Activated CD4-positive, alpha-beta memory T cell treated with anti-CD3 and anti-CD28 coated beads, Interleukin-2, amount 10 ng/mL, durations not matched to agents 7 days and 5 days (primary cell): ENCODE measurements at places on chromosomes 13 and 19. TPM values are rescaled to one million over a fixed set of nuclear protein-coding genes. Genes with fewer than 3 reads are reported as not detected.

GRCh38 chr13:25881971-25882451, 169.8 kb downstream of the SHISA2 start:
- no peaks in the 10 kb centered on the region for H3K36me3 ChIP-seq
- no peak overlapping the region for H3K4me3 ChIP-seq
- no peak overlapping the region for H3K27ac ChIP-seq
- DNase-seq, result no peak
- peaks cover 7% of the 10 kb centered on the region for H3K4me1 ChIP-seq

GRCh38 chr19:46772170-46773017, 16.0 kb downstream of the SLC1A5 start:
- H3K4me1 ChIP-seq, result peaks cover 19% of the 10 kb centered on the region
- DNase-seq, result no peak
- H3K4me3 ChIP-seq, result no peak overlapping the region
- H3K27ac ChIP-seq, result no peak overlapping the region
- peaks cover 28% of the 10 kb centered on the region for H3K36me3 ChIP-seq
- H3K27me3 ChIP-seq, result no peaks in the 10 kb centered on the region

DNA sequence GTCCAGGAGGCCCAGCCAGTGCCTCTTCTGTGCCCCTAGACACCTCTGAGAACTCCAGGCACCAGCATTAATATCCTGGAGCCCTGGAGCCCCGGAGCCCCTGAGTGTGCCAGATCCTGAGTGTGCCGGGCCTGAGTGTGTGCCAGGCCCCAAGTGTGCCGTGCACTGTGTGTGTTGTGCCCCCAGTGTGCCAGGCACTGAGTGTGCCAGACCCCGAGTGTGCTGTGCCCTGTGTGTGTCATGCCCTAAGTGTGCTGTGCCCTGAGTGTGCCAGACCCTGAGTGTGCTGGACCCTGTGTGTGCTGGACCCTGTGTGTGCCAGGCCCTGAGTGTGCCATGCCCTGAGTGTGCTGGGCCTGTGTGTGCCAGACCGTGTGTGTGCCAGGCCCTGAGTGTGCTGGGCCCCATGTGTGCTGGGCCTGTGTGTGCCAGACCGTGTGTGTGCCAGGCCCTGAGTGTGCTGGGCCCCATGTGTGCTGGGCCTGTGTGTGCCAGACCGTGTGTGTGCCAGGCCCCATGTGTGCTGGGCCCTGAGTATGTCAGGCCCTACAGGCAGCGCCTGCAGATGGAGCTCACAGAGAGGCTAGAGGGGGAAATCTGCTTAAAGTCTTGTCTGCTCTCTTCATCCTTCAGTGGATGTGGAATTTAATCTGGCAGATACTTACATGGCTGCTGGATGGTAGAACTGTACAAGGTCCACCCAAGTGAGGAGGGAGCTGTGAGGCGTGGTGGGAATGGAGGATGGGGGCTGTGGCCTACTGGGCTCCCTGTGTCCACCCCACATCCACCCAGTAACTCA, 53.9 kb downstream of the C13orf46 start:
- H3K36me3 ChIP-seq, result no peaks in the 10 kb centered on the region
- H3K4me3 ChIP-seq, result no peak overlapping the region
- no peaks in the 10 kb centered on the region for H3K4me1 ChIP-seq
- H3K27me3 ChIP-seq, result peaks cover 26% of the 10 kb centered on the region

- H3K4me1 ChIP-seq, result peaks cover 3% of the 10 kb centered on the region
- H3K27me3 ChIP-seq, result no peaks in the 10 kb centered on the region
- H3K4me3 ChIP-seq, result no peak overlapping the region
- no peak overlapping the region for H3K27ac ChIP-seq
- no peak for DNase-seq
These were observed 27.3 kb downstream of the PNPLA6 start for GRCh38 chr19:7562646-7563393.

- peak; percentile 82 for DNase-seq
- no peak overlapping the region for H3K27ac ChIP-seq
- H3K4me1 ChIP-seq, result peaks cover 6% of the 10 kb centered on the region
- H3K27me3 ChIP-seq, result peaks cover 17% of the 10 kb centered on the region
These were observed 13.2 kb downstream of the NCAN start for GRCh38 chr19:19224852-19225494.

DNA sequence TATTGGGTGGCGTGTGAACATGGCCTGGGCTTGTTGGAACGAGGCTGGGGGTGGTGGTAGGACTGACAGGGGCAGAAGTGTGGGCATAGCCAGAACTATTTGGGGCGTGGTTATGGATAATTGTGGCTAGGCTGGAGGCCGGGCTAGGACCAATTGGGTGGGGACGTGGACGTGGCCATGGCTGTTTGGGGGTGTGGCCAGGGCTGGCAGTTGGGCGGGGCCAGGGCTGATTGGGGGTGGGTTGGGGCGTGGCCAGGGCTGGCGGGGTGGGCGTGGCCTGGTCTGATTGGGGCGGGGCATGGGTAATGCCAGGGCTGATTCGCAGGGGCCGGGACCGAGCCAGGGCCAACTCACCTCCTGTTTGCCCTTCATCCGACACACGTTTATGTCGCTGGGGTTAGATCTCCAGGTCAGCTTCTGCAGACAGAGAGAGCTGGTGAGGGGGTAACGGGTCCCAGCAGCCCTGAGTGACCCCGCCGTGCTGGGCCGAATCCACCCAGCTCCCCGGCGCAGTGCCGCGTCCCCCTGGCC, 2.8 kb downstream of the SEMA6B start:
- no peak for DNase-seq
- peaks cover 1% of the 10 kb centered on the region for H3K4me1 ChIP-seq
- H3K27me3 ChIP-seq, result no peaks in the 10 kb centered on the region

DNA sequence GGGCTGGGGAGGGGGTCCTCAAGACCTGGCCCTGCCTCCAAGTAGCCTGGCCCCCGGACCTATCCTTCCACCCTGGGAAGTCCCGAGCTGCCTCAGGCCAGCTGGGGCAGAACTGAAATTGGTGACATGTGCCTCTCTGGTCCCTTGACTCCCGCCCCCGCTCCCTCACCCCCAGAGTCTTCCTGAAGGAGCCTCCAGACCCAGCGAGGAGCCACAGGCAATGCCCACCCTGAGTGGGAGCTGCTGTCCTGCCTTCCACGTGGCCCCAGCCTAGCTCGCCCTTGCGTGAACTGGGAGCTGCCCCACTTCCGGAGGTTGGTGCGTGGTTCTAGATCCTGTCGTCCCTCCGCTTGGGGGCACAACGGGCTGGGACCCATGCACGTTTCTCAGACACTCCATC, 34.6 kb downstream of the CEBPA start:
- no peaks in the 10 kb centered on the region for H3K36me3 ChIP-seq
- peaks cover 2% of the 10 kb centered on the region for H3K27me3 ChIP-seq
- no peaks in the 10 kb centered on the region for H3K4me1 ChIP-seq
- DNase-seq, result no peak
- H3K4me3 ChIP-seq, result no peak overlapping the region
- no peak overlapping the region for H3K27ac ChIP-seq

DNA sequence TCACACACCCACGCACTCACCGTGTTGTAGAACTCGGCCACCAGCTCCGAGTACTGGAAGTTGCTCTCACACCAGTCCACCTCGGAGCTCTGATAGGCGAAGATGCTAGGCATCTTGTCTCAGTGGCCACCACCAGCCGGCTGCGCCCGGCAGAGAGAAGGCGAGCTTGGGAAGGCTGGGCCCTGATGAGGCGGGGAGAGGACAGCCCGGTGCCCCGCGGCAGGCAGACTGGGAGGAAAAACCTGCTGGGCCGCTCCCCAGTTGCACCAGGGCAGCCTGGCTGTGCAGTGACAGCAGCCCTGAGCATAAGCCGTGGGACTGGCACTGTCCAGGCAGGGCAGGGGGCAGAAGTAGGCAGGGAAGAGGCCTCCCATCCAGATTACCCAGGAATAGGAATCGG, at the start of gene ACER1:
ACER1 (minus strand) TSS at position 174 of the 400 bp plus-strand sequence; CDS start at position 113, 61 bp downstream.
- H3K36me3 ChIP-seq, result no peaks in the 10 kb centered on the region
- H3K4me3 ChIP-seq, result no peak within 1 kb of the TSS
- no peak for DNase-seq
- H3K27ac ChIP-seq, result no peak within 1 kb of the TSS
- no peaks in the 10 kb centered on the region for H3K27me3 ChIP-seq

DNA sequence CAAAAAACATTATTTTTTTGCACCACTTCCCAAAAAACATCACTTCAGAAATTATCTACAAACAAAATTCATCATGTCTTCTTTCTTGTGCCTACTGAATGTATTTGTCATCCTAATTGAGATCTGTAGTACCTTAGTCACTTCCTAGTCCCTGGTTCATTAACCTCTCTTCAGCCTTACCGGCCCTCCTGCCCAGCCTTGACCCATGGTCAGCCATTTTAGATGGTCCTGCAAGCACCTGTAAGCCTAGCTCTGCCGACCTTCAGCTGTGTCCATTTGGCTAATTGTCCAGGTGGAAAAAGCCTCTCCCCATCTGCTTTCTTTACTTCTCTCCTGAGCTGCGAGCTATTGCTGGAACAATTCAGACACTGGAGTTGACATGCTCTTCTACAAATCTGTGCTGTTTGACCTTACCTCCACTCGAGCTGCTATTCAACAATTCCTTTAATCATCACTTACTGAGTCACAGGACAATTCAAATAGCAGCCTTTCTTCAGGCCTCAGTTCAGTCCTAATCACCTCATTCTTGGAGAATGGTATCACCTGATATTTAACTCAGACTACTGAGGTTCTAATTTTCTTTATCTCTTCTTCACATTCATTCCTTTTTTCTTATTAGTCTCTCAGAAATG, 882.5 kb downstream of the PCDH9 start:
- H3K4me3 ChIP-seq, result no peak overlapping the region
- DNase-seq, result no peak
- no peak overlapping the region for H3K27ac ChIP-seq
- H3K36me3 ChIP-seq, result no peaks in the 10 kb centered on the region

GRCh38 chr13:44814161-44814560, 175.1 kb downstream of the NUFIP1 start:
- no peak overlapping the region for H3K27ac ChIP-seq
- no peak overlapping the region for H3K4me3 ChIP-seq
- peaks cover 13% of the 10 kb centered on the region for H3K4me1 ChIP-seq
- peaks cover 29% of the 10 kb centered on the region for H3K27me3 ChIP-seq
- DNase-seq, result no peak
- H3K36me3 ChIP-seq, result no peaks in the 10 kb centered on the region

DNA sequence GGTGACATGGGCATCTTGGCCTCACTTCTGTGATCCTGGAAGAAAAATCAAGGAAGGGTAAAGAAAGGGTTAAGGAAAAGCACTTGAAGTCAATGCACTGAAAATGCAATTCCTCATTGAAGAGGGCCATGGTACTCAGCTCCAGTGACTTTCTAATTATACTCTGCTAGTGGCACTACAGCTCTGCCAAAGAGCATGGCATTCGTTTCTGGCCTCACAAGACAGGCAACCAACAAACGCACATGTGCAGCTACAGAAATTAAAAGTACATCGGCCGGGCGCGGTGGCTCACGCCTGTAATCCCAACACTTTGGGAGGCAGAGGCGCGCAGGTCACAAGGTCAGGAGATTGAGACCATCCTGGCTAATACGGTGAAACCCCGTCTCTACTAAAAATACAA, 21.8 kb downstream of the SACS start:
- H3K27me3 ChIP-seq, result peaks cover 4% of the 10 kb centered on the region
- no peak for DNase-seq
- H3K36me3 ChIP-seq, result no peaks in the 10 kb centered on the region
- H3K4me3 ChIP-seq, result no peak overlapping the region

GRCh38 chr13:38213314-38213713, 136.3 kb upstream of the UFM1 start:
- no peaks in the 10 kb centered on the region for H3K27me3 ChIP-seq
- H3K4me1 ChIP-seq, result no peaks in the 10 kb centered on the region

DNA sequence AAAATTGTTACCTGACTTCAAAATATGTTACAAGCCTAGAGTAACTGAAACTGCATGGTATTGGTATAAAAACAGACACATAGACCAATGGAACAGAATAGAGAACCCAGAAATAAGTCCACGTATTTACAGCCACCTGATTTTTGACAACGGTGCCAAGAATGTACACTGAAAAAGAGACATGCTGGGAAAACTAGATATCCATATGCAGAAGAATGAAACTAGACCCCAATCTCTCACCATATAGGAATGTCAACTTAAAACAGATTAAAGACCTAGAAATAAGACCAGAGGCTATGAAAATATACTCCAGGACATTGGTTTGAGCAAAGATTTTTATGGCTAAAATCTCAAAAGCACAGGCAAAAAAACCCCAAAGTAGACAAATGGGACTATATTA, 76.5 kb downstream of the LATS2 start:
- H3K27ac ChIP-seq, result no peak overlapping the region
- no peak overlapping the region for H3K4me3 ChIP-seq
- no peaks in the 10 kb centered on the region for H3K27me3 ChIP-seq
- no peak for DNase-seq
- peaks cover 11% of the 10 kb centered on the region for H3K4me1 ChIP-seq

DNA sequence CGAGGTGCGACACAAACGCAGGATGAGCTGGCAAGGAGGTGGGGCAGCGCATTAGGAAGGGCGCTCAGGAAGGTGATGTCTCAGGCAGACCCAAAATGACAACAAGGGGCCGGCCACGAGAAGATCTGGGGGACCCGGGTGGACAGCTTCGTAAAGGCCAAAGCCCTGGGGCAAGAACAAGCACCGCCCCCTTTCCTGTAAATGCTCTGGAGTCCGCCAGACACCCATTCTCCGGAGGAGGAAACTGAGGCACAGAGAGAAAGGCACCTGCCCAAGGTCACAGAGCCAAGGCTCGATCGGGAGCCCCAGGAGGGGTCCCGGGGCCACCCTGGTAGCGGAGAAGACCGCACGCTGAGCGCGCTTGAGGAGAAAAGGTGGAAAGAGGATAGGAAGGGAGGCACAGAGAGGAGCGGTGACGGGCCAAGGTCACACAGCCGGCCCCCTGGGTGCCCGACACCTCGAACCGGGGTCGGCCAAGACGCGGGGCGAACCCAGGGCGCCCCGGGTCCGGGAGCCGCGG, 571 bp downstream of the SAFB2 start:
- H3K27me3 ChIP-seq, result no peaks in the 10 kb centered on the region
- H3K36me3 ChIP-seq, result peaks cover 83% of the 10 kb centered on the region
- DNase-seq, result peak; percentile 33
- H3K4me1 ChIP-seq, result peaks cover 61% of the 10 kb centered on the region

DNA sequence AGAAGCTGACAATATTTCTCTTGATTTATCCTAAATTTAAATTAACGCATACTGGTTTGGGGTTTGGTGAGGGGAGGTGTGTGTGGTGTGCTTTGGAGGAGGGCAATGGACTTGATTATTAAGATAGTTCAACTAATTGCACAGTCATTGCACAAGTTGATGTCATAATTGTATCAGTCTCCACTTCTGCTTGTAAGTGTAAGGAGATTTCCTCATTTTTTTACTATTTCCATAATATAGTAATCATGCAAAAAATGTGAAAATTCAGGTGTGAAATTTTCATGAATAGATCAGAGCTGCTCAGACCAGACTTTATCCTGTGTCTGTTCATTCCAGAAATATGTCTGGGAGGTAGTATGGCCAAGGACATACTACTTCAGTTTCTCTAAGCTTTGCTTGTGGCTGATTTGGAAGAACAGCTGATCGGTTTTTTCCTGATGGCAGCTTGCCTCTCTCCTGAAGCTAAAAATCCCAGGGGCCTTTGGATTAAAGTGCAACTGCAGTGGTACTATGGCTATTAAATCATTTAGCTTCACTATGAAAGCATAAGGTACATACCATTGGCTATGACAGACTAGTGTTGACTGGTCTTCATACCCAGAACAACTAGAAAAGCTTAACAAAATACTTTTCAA, 201.8 kb upstream of the MIR17HG start:
- no peak overlapping the region for H3K27ac ChIP-seq
- no peaks in the 10 kb centered on the region for H3K36me3 ChIP-seq
- no peak overlapping the region for H3K4me3 ChIP-seq

The LIG1 gene
- total RNA-seq, result 146 TPM

The APOC4 gene
- total RNA-seq, result not detected
